MCF 10A (cell line): ENCODE measurements at places on chromosomes 1 and 21.

DNA sequence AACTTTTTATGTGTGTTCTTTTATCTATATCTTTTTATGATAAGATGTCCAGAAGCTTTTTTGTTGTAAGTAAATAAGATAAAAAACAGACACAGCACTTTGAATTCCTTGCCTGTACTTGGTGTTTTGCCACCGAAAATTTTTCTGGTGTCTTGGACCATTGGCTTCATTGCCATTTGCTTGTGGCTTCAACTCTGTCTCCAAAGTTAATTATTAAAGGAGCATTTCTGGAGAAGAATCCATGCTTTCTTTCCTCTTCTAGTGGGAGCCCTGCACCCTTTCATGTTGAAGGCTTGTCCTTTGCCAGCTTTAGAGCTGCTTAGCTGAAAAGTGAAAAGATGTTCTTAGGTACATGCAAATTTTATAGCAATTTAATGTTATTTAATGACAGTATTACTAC is 112.2 kb downstream of the DYRK1A start:
- DNase-seq = no peak
- H3K4me3 ChIP-seq = no peak overlapping the region
- no peaks in the 10 kb centered on the region for H3K27me3 ChIP-seq
- H3K27ac ChIP-seq = no peak overlapping the region
- peaks cover 35% of the 10 kb centered on the region for H3K36me3 ChIP-seq
- H3K4me1 ChIP-seq = no peaks in the 10 kb centered on the region

GRCh38 chr21:34020005-34020847 is 53.2 kb upstream of the MRPS6 start:
- H3K27ac ChIP-seq = no peak overlapping the region
- no peaks in the 10 kb centered on the region for H3K27me3 ChIP-seq
- peak; percentile 27 for DNase-seq
- H3K4me1 ChIP-seq = no peaks in the 10 kb centered on the region
- H3K36me3 ChIP-seq = no peaks in the 10 kb centered on the region

DNA sequence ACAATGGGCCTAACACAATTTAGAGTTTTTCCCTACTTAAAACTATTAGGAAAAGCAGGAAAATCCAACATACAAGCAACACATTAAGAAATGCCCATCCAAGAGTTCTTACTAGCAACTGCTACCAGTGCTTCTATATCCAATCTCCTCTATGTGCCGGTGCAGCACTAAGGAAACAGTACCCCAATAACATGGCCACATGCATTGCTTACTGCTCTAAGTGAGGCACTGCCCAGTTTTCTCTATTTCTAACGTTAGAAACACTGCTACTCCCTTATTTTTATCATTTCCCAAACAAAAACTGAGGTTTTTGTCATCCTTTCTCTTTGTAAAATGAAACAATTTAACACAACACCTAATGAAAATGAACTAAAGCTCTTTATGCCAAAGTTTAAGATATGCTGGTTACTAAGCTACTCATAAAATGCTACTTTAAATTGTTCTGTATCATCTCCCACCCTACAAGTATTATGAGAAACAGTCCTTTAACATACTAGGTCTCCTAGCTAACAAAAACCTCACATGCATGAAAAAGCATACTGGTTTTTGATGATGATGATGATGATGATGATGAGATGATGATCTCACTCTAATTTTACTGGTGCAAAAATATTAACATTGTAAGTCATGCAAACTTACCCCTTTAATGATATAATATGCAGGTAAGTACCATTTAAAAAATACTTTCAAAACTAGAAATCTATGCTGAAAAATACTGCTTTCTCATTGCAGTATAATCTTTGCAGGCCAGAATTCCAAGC is 90.7 kb upstream of the TTC39A start:
- H3K27me3 ChIP-seq = no peaks in the 10 kb centered on the region
- H3K27ac ChIP-seq = no peak overlapping the region
- H3K4me1 ChIP-seq = peaks cover 15% of the 10 kb centered on the region

DNA sequence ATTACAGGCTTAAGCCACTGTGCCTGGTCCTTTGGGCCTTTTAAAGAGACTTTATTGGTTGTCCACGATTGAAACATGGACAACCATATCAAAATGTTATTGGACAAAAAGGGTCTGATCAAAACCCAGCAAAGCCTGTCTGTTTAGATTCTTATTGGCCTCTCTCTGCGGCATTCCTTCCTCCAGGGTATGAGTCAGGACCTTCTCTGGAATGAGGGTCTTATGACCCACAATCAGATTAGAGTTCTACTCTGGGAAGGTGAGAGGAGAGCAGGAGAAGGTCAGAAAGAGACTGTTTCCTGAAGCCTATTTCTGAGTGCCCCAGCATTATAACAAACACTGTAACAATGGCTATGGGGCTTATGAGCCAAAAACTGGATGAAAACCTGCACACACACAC is 7.9 kb downstream of the LURAP1 start:
- peaks cover 14% of the 10 kb centered on the region for H3K36me3 ChIP-seq
- no peaks in the 10 kb centered on the region for H3K4me1 ChIP-seq
- H3K27ac ChIP-seq = no peak overlapping the region
- DNase-seq = no peak
- H3K4me3 ChIP-seq = no peak overlapping the region
- H3K27me3 ChIP-seq = no peaks in the 10 kb centered on the region
